ENCODE measurements at places on chromosomes 3 and 15.

DNA sequence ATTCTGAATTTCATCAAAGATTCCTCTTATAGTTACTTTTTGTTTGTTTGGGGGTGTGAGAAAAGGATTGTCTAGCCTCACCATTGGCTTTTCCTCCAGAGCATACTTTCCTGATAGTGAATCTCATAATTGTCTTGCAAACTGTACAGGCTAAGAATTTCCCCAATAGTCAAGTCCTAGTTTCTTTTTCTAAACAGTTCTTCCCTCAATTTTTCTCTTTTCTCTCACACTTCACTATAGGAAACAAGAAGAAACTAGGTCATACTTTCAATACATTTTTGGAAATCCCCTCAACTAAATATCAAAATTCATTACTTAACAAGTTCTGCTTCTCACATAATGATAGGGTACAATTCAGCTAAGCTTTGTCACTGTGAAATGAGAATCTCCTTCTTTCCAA, 241.9 kb downstream of the IL20RB start:
- H3K4me1 ChIP-seq = no peaks in the 10 kb centered on the region
- H3K36me3 ChIP-seq = no peaks in the 10 kb centered on the region
- no peak overlapping the region for H3K4me3 ChIP-seq
- DNase-seq = no peak
- no peaks in the 10 kb centered on the region for H3K27me3 ChIP-seq

DNA sequence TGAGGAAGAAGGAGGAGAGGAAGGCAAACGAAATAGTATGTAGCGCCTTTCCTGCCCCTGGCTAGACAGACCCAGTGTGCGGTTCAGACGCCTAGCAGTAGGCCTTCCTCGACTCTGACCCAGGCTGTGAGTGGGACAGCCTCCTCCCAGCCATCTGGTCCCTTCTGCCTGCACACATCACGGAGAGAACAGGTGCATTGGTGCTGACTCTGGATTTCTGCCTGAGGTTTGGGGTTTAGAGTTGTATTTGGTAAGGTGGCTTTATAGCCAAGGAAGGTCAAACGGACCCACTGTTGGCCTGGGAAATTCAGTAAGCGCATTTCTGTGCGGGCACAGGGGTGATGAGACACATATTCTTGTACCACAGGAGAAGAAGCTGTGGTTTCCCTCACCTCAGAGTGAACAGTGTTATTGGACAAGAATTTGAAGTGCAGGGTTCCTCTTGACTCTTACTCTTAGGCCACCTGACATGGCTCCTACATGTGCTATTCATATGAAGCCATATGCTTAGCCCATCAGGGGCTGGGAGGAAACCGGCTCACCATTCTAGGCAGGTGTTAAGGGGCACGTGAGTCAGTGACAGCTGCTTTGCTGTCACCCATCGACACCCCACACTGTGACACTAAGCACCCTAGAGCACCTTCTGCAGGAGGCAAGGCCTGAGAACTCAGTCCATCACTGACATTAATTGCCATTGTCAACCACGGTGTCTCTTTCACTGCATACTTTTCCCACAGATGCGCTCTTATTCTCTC, 143.3 kb downstream of the CHDH start:
- H3K4me3 ChIP-seq = no peak overlapping the region
- peak; percentile 15 for DNase-seq
- H3K27ac ChIP-seq = no peak overlapping the region
- H3K27me3 ChIP-seq = no peaks in the 10 kb centered on the region

DNA sequence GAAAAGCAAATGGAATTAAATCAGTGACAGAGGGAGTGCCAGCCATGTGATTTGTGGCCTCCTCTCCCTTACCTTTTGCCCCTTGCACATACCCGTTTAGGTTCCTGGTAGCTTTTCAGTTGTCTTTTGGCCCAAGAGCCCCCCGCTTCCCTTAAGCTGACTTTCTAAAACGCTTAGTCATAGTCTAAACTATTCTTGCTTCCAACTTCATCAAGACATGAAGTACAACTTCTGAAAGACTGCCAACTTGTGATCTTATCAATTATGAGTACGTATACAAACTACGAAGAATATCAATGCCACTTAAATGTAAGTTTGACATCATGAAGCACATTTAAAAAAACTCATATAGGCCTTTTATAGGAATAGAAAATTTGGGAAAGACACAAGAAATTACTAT, 61.9 kb downstream of the EIF3J start:
- no peak for DNase-seq
- H3K4me3 ChIP-seq = no peak overlapping the region
- H3K4me1 ChIP-seq = no peaks in the 10 kb centered on the region

GRCh38 chr3:146889626-146890025, 284.5 kb upstream of the PLSCR5 start:
- H3K27me3 ChIP-seq = no peaks in the 10 kb centered on the region
- no peak overlapping the region for H3K4me3 ChIP-seq
- H3K36me3 ChIP-seq = no peaks in the 10 kb centered on the region
- DNase-seq = no peak

- no peaks in the 10 kb centered on the region for H3K27me3 ChIP-seq
- no peaks in the 10 kb centered on the region for H3K36me3 ChIP-seq
- no peaks in the 10 kb centered on the region for H3K4me1 ChIP-seq
- no peak overlapping the region for H3K4me3 ChIP-seq
- no peak overlapping the region for H3K27ac ChIP-seq
- no peak for DNase-seq
Observed at GRCh38 chr15:68508485-68509189, 70.2 kb upstream of the CORO2B start.

- H3K27me3 ChIP-seq = no peaks in the 10 kb centered on the region
- H3K4me1 ChIP-seq = no peaks in the 10 kb centered on the region
- no peak overlapping the region for H3K4me3 ChIP-seq
- H3K27ac ChIP-seq = no peak overlapping the region
- H3K36me3 ChIP-seq = no peaks in the 10 kb centered on the region
- DNase-seq = no peak
Observed at GRCh38 chr3:157310329-157311052, 126.2 kb upstream of the PTX3 start.

DNA sequence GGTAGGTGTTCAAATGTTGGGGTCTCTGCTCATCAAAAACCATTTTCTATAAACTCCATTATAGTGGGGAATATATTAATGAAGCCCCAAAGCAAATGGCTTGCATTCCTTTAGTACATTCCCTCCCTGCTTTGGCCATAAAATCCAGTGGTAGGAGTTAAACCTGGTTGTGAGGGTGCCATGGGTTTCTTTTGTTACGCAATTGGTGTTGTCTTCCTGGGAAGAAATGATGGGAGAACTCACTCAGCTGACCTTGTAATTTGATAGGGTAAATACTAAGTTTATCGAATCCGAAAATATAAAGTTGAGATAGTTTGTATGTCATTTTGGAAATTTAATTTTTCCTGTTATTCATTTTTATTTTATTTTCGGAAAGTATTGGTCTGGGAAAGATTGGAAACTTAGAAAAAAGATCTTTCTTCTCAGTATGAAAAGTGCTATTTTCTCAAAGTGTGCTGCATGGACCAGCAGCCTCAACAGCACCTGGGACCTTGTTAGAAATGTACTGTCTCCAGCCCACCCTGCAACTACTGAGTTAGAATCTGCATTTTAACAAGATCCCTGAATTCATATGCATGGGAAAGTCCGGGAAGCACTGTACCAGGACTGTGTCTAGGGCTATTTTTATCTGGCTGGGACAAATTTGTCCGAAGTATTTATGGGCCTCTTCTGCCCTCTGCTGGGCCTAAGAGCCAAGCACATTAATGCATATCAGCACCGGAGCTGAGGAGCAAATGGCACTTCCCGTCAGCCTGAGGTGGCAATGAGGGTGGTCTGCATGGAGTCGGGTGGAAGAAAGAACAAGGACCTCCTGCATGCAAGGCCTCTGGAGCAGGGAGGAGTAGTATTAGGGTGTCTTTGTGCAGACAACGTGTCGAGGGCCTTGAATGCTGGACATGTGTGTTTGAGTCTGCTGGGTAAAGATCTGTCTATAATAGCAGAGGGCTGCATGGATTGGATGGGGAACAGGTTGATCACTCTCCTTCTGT, 54.7 kb downstream of the FAM81A start:
- H3K36me3 ChIP-seq = no peaks in the 10 kb centered on the region
- H3K27me3 ChIP-seq = no peaks in the 10 kb centered on the region
- H3K4me1 ChIP-seq = peaks cover 2% of the 10 kb centered on the region
- H3K4me3 ChIP-seq = no peak overlapping the region
- H3K27ac ChIP-seq = no peak overlapping the region
- peak; percentile 68 for DNase-seq

GRCh38 chr3:115245899-115246298, 98.8 kb upstream of the ZBTB20 start:
- H3K4me1 ChIP-seq = no peaks in the 10 kb centered on the region
- DNase-seq = no peak
- no peaks in the 10 kb centered on the region for H3K36me3 ChIP-seq
- no peaks in the 10 kb centered on the region for H3K27me3 ChIP-seq
- no peak overlapping the region for H3K27ac ChIP-seq

DNA sequence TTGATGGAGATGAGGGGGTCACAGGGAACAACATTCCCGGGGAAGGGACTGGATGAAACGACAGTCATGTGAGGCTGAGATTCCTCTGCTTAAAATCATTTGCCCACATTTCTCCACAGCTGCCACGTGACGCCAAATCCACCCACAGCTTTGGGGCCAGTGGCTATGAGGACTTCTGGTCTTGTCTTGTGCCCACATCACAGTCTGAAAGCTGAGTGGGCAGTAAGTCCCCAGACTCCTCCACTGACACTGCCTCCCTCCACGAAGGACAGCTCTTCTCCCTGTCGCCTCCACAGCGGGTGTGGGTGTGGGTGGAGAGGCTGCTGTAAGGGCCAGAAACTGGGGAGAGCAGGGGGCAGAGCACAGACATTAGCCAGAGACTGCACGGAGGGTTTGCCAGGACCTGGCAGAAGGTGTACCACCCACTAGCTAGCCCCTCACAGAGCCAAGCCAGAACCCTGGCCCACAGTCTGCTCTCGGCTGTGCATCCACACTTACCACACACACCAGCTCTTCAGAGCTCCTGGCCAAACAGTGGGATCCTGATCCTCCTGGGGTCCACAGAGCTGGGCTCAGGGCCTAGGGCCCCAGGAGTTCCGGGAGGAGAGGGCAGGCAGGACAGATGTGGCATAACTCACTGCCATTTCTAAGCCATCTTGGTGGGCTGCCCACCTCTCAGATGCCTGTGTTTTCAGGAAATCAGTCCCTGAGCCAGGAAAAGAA, 24.2 kb downstream of the RAB6B start:
- no peak for DNase-seq
- H3K27ac ChIP-seq = no peak overlapping the region
- H3K27me3 ChIP-seq = no peaks in the 10 kb centered on the region

DNA sequence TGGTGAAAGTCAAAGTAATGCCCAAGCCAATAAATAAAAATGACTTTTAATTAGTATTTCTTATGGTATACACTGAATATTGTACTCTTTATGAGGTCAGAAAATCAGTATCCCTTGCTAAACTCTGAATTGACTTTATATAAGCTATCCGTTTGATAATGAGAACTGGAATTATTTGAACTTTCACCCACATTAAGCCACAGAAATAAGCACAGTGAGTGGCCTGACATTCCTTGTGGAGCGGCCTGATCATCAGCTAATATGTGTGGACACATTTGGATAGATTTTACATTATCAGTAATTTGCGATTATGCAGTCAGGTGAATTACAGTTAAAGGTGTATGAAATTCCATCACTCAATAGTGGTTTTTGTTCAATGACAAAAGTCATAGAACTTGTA, 136.0 kb upstream of the CBLB start:
- no peak overlapping the region for H3K27ac ChIP-seq
- DNase-seq = no peak
- no peaks in the 10 kb centered on the region for H3K36me3 ChIP-seq
- no peaks in the 10 kb centered on the region for H3K27me3 ChIP-seq
- no peaks in the 10 kb centered on the region for H3K4me1 ChIP-seq

Measured in kidney (tissue), 22 donors.